Natural killer cell treated with Interleukin-12 subunit alpha and Interleukin-12 subunit beta and Interleukin-15 and Interleukin-18, amount 100 ng/mL, for 72 hours (primary cell): ENCODE measurements at places on chromosomes 16 and 17.

GRCh38 chr16:51464996-51465395, 313.9 kb upstream of the SALL1 start:
- no peak for DNase-seq

DNA sequence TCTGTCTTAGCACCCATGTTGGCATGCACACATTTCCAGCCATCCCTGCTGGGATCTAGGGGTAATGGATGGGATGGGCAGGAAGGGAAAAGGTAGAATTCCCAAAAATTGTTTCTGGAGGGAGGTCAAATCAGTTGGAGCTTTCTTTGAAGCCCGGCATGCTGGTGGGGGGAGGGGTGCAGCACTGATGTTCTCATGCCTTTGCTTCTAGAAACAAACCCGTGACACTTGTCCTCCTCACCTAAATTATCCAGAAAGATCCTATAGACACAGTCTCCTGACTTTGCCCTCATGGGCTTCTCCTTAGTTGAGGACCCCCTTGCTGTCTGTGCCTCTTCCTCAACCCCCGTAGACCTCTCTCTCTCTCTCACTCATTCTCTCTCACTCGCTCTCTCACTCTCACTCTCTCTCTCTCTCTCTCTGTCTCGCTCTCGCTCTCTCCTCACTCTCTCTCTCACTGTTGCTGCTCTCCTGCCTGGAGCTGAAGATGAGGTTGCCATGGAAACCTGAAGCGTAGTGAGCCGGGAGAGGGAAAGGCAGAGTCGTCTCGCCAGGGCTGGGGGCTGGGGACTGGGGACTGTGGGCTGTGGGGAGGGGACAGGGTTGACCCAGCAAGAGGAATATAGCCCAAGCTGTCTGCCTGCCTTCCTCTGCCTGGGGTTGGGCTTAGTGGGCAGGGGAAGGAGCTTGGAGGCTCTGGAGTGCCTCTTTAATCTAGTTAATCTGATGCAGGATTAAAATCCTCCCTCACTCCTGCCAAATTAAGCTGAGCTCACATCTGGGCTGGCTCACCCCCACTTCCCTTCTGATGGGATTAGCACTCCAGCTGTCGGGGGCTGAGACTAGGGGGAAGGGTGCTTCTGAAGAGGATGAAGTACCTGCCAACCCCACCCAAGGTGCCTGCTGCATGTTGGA, 16.1 kb downstream of the LASP1 start:
- DNase-seq = no peak

DNA sequence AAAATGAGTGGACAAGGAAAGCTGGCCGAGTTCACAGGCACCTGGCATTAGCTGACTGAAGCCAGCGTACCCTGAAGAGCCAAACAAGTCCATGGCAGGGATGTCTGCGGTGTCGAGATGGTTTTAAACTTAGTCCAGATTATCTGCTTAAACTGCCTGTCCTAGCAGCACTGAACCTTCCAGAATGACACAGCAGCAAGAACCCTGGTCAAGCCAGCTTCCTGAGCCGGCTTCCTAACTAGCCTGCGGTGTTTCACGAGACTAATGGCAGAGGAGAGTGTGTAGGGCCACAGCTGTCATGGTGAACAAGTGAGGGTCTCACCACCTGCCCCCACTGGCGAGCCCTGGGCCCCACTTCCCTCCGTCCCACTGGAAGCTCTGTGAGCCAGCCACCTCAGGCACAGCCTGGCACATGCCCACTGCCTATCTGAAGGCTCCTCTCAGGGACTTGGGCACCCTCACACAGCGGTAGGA, 28.8 kb upstream of the MTSS2 start:
- no peak for DNase-seq

DNA sequence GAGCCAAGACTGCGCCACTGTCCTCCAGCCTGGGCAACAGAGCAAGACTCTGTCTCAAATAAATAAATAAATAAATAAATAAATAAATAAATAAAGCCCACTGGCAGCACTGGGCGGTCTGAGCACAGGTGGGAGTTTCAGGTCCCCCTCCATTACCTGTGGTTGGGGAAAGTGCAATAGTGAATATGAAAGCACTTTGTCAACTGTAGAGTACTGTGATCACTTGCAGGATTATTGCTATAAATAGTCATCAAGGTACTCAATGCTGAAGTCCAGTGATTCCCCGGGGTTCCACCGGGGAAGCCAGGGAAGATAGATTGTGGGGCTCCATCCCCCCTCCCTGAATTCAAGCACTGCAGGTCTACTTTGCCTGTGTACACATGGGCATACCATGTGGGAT, 42.7 kb upstream of the CPNE2 start:
- no peak for DNase-seq

DNA sequence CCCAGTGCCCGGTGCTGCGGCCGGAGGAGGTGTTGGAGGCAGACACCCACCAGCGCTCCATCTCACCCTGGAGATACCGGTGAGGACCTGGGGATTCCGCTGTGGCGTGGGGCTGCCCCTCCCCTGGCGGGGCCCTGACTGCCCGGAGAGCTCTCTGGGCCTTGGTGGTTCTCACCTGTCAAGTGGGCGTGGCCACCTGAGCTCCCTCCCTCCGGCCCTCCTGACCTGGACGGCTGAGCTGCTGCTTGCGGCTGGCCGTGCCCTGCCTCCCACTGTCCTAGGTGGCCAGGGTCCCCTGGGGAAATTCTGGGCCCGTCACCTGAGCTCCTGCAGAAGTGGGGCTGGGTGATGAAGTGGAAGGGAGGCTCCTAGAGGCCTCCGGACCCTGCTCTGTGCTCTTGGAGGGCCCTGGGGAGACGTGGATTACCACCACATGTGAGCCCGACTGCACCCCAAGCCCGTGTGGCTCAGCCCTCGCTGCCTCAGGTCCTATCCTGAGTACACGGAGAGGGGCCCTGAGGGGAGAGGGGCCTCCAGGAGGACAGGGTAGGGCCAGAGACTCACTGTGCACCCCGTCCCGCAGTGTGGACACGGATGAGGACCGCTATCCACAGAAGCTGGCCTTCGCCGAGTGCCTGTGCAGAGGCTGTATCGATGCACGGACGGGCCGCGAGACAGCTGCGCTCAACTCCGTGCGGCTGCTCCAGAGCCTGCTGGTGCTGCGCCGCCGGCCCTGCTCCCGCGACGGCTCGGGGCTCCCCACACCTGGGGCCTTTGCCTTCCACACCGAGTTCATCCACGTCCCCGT, 1.1 kb downstream of the IL17C start:
- no peak for DNase-seq

DNA sequence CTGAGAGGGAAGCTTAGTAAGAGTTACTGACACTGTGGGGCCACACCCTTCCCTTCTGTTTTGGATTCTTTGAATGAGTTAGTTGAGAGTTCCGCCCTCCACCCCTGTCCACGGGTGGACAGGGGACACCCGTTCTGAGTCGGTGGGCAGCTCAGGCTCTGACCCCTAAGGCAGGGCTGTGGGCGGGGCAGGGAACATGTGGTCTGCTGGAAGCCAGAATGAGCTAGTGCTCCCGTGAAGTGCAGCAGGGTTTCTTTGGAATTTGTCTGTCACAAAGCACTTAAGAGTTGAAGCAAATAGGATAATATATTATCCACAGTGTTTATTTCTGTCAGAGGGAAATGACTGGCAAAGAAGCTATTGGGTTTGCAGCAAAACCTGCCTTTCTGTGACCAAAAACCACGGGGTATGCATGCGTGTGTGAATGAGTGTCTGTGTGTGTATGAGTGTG, 90.1 kb downstream of the CLEC16A start:
- DNase-seq = no peak

DNA sequence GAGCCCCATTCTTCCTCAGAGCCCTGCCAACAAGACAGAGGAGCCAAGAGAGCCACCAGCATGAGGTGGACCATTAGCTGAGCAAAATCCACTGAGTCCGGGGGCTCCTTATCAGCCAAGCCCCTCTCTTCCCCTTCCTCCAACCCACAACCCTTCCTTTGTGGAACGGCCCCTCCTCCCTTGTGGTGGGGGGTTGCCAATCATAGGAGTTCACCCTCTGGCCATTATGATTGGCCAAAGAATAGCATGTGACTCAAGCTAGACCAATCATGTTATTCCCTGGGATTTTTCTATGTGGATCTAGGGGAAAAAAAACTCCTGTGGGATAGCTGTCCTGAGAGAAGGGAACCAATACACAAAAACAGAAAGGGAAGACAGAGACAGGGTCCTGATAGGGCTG, 120.5 kb downstream of the C16orf95 start:
- DNase-seq = no peak

- DNase-seq = no peak
These were observed 154.6 kb upstream of the CIBAR2 start for GRCh38 chr16:85266857-85267256.

DNA sequence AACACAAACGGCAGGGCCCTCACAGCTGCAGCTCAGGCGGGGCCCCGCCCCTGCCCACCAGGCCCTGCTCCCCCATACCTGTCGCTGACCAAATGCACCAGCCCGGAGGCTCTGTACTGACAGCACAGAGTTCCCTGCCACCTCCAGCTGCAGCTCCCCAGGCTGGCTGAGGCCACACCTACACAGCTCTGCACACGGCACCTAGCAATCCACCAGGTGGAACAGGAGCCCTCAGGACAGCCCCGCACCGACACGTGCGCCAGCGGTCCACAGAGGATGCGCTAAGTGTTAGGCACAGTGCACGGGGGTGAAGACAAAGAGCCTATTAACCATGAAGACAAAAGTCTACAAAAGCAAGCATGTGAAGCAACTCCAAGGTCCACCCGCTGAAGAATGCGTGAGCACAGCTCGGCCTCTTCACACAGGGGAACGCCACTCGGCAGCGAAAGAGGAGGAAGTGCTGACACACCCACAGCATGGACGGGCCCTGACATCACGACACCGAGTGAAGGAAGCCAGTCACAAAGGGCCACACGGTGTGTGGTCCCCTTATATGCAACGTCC, 5.4 kb downstream of the ZCCHC14 start:
- DNase-seq = no peak

- no peak for DNase-seq
These were observed 185.8 kb downstream of the HS3ST3A1 start for GRCh38 chr17:13415871-13416416.

- DNase-seq = no peak
These were observed 607.2 kb downstream of the MAF start for GRCh38 chr16:78993346-78993745.

GRCh38 chr17:31078290-31078689, 16.5 kb upstream of the NF1 start:
- DNase-seq = no peak

DNA sequence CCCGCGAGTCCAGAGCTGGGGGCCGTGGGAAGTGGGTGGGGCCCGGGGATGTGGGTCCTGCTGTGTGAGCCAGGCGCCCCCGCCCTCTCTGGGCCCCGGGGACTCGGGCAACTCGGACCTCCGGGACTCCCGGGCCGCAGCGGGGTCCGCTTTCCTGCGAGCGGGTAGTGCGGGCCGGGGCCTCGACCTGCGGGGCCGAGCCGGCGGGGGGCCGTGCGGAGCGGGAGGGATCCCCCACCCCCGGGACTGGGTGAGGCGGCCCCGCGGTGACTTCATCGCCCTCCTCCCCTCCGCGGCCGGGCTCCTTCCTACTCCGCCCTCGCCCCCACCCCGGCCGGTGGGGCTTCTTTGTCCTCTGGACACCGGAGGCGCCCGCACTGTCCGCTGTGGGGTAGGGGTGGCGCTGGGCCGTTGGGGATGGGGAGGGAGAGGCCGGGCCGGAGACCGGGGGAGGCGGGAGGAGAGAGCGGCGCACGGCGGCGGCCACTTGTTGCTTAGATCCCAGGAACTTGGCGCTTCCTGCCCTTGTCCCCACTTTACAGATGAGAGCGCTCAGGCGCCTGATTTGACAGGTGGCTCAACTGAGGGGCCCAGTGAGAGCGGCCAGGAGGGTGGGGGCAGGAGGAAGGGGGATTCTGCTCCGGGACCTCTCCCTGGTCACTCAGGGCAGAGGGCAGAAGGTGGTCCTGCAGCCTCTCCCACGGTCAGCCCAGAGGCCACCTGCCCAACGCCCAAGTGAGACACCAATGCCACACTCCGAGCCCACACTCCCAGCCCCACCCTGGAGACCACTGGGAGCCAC, 874 bp downstream of the CMTM3 start:
- DNase-seq = no peak

DNA sequence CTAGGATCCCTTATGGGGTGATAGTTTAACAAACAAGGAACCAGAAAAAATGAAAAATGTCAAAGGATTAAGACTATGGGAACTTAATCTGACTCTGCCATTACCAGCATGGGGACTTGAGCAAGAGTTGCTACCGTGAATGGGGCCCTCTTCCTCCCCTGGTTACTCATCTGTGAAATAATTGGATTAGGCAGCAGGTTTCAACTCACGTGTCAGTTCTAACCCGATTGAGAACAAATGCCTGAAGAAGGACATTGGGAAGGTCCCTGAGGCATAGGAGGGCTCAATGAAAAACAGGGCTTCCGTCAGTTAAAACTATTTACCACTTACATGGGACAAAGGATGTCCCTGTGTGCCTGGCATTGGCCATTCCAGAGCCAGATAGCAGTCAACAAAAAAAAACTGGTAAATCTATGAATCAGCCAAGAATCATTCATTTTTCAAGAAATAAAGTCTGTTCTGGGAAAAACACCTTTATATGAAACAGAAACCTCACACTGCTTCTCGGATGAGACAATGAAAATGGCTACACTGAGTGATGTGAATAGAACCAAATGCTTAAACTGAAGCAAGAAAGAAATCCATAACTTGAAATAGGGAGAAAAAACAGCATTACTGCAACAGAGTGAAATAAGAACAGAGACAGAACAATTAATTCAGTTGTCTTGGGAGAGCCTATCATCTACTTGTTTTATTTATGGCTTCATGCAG, 104.3 kb downstream of the ADAMTS18 start:
- DNase-seq = no peak

GRCh38 chr17:57578608-57579225, 166.4 kb downstream of the CCDC182 start:
- no peak for DNase-seq

DNA sequence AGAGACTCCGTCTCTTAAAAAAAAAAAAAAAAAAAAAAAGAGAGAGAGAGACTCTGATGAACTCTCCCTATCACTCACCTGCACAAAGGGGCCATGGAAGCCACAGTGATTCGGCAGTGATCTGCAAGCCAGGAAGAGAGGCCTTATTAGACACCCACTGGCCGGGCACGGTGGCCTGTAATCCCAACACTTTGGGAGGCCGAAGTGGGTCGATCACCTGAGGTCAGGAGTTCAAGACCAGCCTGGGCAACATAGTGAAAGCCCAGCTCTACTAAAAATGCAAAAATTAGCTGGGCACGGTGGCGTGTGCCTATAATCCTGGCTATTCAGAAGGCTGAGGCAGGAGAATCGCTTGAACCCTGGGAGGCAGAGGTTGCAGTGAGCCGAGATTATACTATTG, 198.5 kb upstream of the WSCD1 start:
- no peak for DNase-seq

DNA sequence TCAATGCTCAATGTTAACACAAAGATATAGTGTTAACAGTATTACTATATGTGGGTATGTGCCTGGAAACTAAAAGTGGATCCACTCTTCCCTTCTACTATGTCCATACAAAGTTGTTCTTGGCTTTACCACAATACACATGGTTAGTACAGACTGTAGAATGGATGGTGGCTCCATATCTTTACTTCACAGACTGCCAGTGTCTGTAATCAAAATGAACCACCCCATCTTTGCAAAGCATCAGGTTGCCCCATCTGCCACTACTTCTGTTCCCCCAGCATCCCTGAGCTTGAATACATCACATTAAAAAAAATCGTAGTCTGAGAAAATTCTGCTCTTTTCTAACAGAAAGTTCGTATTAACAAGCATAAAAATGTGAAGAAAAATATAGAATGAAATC, 30.0 kb downstream of the USP32 start:
- DNase-seq = no peak

- no peak for DNase-seq
These were observed 8.2 kb downstream of the MTSS2 start for GRCh38 chr16:70677499-70678120.

- DNase-seq = no peak
These were observed 96.1 kb upstream of the TOX3 start for GRCh38 chr16:52643006-52643405.

GRCh38 chr17:31754239-31754945, 104.7 kb downstream of the COPRS start:
- DNase-seq = no peak
